Tibial nerve (tissue), 4 donors: ENCODE measurements at places on chromosomes 11 and 22. TPM values are rescaled to one million over a fixed set of nuclear protein-coding genes. Genes with fewer than 3 reads are reported as not detected.

The TEX12 gene
- 2.4 TPM for total RNA-seq

The SYCE3 gene
- not detected for total RNA-seq

- no peaks in the 10 kb centered on the region for H3K27me3 ChIP-seq
- H3K4me3 ChIP-seq: peak overlapping the region; percentile 60
- H3K4me1 ChIP-seq: peaks cover 52% of the 10 kb centered on the region
These were observed 16.6 kb downstream of the CRELD2 start for GRCh38 chr22:49934891-49935557.

DNA sequence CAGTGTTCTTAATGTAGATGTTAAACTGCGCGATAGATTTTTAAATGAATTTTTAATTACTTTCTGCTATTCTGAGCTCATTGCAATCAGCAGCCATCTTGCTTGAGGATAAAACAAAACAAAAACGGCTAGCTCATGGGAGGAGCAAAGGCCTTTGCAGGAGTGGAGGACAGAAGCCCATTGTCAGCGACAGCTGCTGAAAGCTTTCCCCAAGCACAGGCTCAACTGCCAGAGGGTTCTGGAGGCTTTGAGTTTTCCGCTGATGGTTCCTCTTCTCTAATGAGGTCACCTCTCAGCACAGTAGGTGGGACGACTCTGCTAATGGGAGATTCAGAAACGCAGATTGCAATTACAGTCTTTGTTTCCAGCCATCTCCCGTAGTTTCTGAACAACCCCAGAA, 167.1 kb upstream of the TTC12 start:
- no peaks in the 10 kb centered on the region for H3K27me3 ChIP-seq
- H3K36me3 ChIP-seq: no peaks in the 10 kb centered on the region
- H3K4me1 ChIP-seq: no peaks in the 10 kb centered on the region
- peak overlapping the region; percentile 35 for H3K27ac ChIP-seq
- peak overlapping the region; percentile 0 for H3K4me3 ChIP-seq
- DNase-seq: no peak

- H3K36me3 ChIP-seq: no peaks in the 10 kb centered on the region
- H3K27me3 ChIP-seq: no peaks in the 10 kb centered on the region
- H3K4me1 ChIP-seq: no peaks in the 10 kb centered on the region
- no peak for DNase-seq
- no peak overlapping the region for H3K4me3 ChIP-seq
- H3K27ac ChIP-seq: no peak overlapping the region
These were observed 197.8 kb upstream of the SORL1-AS1 start for GRCh38 chr11:121650351-121651256.

The SERPIND1 gene
- 1.2 TPM for total RNA-seq

DNA sequence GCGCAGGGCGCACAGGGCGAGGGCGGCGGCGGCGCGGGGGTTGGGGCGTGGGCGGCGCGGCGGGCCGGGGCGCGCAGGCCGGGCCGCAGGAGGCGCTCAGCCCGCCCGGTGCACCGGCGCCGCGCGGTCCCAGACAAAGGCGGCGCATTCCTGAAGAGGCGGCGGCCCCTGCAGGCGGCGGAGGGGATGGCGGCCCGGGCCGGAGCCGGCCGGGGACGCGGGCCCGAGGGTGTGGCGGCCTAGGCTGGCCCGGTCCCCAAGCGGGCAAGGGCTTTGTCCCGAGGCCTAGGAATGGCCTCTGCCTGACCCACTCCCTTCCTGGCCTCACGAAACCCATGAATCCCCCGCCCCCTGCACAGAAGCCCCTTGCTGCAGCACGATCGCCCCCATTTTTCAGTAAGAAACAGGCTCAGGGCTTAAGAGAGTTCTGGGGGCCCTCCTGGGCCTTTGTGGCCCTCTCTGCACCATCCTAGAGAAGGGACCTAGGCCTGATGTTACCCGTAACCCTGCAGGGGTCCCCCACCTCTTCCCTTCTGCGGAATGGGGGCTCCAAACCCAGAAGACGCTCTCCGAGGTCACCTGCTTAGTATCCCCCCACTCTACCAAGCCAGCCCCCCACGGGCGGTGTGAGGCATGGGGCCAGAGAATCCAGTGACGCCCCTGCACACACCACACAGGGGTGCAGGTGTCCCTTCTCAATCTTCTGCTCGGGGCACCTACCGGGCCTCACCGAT, at the start of gene RTN4R:
TSS of gene RTN4R (minus strand) at position 40 of the 734 bp plus-strand sequence. CDS start 226 bp downstream, outside the sequence.
- H3K4me3 ChIP-seq: peak within 1 kb of the TSS; percentile 59
- no peaks in the 10 kb centered on the region for H3K4me1 ChIP-seq
- H3K27ac ChIP-seq: peak within 1 kb of the TSS; percentile 62
- DNase-seq: peak; percentile 25

DNA sequence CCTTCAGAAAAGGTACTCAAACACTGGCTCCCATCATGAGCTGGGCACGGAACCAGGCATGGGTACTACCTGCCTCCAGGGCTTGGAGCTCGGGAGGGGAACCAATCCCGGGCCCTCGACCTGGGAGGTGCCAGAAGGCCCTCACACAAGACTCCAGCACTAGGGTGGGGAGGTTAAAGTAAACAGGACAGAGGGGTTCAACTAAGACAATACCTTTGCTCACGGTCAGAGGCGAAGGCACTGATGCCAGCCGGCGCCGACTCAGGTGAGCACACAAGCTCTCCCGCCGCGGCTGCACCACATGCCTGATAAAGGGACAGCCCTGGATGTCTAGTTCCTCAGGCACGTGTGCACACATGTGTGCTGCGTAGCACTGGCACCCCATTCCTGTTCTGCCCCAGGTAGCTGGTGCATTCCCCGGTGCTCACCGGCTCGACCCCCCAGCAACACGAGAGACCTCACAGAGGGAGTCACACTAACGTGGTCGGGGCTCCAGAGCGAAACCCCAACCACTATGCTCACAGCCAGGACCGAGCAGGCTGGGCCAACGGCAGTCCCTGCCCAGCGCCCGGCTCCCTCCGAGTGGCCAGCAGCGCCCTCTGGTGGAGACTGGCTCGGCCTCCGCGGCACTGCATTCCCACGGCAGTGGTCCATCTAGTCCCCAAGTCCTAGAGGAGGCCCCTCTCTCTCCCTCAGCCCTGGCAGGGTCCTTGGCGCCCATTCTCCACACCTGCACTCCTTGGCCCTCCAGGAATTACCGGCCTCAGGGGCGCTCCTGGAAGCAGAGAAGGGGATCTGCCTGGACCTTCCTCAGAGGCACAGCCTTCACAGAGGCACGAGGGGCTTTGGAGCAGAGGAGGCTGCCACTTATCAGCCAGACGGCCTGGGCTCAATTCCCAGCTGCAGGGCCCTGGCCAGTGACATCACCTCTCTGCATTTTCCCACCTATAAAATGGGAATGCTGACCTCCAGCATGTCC, 28.8 kb upstream of the MOB2 start:
- peak; percentile 78 for DNase-seq
- peaks cover 3% of the 10 kb centered on the region for H3K36me3 ChIP-seq
- H3K4me3 ChIP-seq: no peak overlapping the region
- no peaks in the 10 kb centered on the region for H3K27me3 ChIP-seq

GRCh38 chr11:77471558-77472193, 2.2 kb downstream of the PAK1 start:
- H3K36me3 ChIP-seq: no peaks in the 10 kb centered on the region
- no peak for DNase-seq
- H3K4me3 ChIP-seq: no peak overlapping the region
- no peak overlapping the region for H3K27ac ChIP-seq

DNA sequence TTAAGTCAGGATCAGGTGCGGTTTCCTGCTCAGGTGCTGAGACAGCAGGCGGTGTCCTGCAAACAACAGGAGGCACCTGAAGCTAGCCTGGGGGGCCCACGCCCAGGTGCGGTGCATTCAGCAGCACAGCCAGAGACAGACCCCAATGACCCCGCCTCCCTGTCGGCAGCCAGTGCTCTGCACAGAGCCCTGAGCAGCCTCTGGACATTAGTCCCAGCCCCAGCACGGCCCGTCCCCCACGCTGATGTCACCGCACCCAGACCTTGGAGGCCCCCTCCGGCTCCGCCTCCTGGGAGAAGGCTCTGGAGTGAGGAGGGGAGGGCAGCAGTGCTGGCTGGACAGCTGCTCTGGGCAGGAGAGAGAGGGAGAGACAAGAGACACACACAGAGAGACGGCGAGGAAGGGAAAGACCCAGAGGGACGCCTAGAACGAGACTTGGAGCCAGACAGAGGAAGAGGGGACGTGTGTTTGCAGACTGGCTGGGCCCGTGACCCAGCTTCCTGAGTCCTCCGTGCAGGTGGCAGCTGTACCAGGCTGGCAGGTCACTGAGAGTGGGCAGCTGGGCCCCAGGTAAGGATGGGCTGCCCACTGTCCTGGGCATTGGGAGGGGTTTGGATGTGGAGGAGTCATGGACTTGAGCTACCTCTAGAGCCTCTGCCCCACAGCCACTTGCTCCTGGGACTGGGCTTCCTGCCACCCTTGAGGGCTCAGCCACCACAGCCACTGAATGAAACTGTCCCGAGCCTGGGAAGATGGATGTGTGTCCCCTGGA, at the start of gene MYO7A:
TSS of gene MYO7A (plus strand) at position 327 of the 772 bp plus-strand sequence. CDS start 2,389 bp downstream, outside the sequence.
- H3K27me3 ChIP-seq: no peaks in the 10 kb centered on the region
- no peaks in the 10 kb centered on the region for H3K36me3 ChIP-seq
- H3K4me1 ChIP-seq: peaks cover 49% of the 10 kb centered on the region
- no peak within 1 kb of the TSS for H3K27ac ChIP-seq
- no peak for DNase-seq
- peak within 1 kb of the TSS; percentile 8 for H3K4me3 ChIP-seq

GRCh38 chr11:121754598-121754997, 301.8 kb upstream of the SORL1-AS1 start:
- H3K27ac ChIP-seq: peak overlapping the region; percentile 21
- H3K4me1 ChIP-seq: no peaks in the 10 kb centered on the region
- no peaks in the 10 kb centered on the region for H3K27me3 ChIP-seq

The UBQLNL gene
- total RNA-seq: 2.3 TPM

DNA sequence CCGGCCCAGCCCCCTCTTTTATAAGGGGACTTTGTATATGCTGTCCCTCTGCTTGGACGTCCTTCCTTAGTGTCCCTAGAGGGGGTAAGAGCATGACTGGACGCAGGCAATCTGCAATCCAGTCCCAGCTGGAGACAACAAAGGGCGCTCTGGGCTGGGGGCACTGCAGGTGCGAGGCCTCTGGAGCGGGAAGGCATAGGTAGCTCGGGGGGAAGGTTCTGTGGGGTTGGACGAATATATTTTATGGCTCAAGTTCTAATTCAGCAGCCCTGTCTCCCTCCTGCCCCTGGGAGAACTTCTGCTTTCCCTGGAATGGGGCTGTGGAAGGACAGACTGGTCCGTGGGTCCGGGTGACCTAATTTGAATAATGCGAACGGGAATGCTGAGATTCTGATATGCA, 40.0 kb downstream of the KCNJ4 start:
- no peaks in the 10 kb centered on the region for H3K27me3 ChIP-seq
- no peak overlapping the region for H3K27ac ChIP-seq
- no peak overlapping the region for H3K4me3 ChIP-seq
- DNase-seq: no peak
- no peaks in the 10 kb centered on the region for H3K36me3 ChIP-seq
- no peaks in the 10 kb centered on the region for H3K4me1 ChIP-seq

The FAM111B gene
- not detected for total RNA-seq

DNA sequence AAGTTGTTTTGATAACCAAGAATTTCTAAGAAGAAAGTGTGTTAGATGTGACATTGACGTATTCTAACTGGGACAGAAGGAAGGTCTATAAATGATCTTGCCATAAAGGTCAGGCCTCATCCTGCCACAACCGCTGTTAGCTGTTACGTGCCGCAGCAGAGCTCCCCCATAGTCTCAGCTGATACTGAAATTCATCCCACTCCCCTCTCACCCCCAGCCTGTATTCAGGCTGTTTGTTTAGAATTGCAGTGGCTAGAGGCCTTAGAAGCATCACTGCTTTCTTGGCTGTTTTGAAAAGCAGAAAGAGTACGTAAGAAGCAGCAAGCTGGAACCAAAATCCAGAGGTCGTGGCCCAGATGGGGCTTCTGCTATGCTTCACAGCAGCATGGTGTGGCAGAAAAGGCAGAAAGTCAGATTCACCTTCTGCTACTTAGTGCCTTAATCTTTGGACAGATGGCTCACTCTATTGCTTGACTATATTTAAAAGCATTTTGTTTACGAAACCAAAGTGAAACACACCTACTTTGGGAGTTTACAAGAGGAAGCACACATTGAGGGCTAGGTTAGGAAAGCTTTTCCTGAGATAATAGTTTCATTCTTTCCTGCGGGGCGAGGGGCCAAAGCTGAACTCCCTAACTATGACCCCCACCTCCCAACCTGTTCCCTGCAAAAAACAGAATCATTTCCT, 950 bp upstream of the LAYN start:
- no peaks in the 10 kb centered on the region for H3K36me3 ChIP-seq
- H3K4me1 ChIP-seq: peaks cover 6% of the 10 kb centered on the region
- peaks cover 3% of the 10 kb centered on the region for H3K27me3 ChIP-seq
- peak overlapping the region; percentile 70 for H3K4me3 ChIP-seq
- no peak for DNase-seq

DNA sequence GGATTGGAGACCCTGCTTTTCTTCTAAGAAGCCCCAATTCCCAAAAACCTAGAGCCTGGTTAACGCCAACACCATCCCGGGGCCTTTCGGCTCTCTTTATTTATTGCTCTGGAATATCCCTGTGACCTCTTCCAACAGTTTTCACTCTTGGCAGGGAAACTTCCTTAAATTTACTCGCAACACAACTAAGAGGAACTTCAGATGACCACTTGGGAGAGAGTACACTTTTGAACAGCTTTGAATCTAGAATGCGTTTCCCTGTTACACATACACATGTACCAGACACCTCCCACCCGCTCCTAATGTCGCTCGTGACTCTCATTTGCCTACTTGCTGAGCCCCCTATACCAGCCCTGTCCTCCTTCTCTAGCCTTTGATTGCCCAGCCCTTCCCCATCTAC, 19.4 kb downstream of the TUBA8 start:
- peaks cover 5% of the 10 kb centered on the region for H3K4me1 ChIP-seq
- H3K27ac ChIP-seq: no peak overlapping the region
- H3K36me3 ChIP-seq: peaks cover 22% of the 10 kb centered on the region
- no peak overlapping the region for H3K4me3 ChIP-seq
- no peaks in the 10 kb centered on the region for H3K27me3 ChIP-seq

DNA sequence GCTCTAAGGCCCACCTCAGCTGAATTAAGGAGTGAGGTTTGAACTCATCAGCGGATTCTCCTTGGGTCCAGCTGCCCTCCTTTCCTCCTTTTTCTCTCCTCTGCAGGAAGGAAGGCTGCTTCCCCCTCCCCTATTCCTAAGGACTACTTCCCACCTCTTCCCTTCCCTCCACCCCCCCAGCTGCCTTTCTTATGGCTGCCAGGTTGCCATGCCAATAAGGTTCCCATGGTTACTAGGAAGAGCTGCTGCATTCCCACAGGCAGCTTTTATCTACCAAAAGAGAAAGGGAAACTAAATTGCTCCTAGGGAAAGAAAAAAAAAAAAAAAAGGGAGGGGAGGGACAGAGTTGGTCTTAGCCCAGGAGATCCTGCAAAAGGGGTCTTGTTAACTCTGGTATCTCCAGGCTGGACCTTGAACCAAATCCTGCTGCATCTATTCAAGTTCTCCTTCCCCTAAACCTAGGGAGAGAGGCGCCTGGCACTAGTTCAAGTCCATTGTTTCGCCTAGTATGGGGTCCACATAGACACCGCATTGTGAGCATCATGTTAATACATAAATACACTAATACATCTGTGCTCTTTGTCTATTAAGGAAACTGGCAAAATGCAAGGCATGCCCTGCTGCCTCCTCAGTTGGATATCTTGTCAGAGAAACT, 21.2 kb upstream of the FEZ1 start:
- H3K27me3 ChIP-seq: no peaks in the 10 kb centered on the region
- H3K27ac ChIP-seq: no peak overlapping the region
- DNase-seq: no peak
- H3K4me1 ChIP-seq: peaks cover 10% of the 10 kb centered on the region

- peaks cover 42% of the 10 kb centered on the region for H3K4me1 ChIP-seq
- no peaks in the 10 kb centered on the region for H3K27me3 ChIP-seq
- DNase-seq: no peak
- no peaks in the 10 kb centered on the region for H3K36me3 ChIP-seq
- H3K27ac ChIP-seq: peak within 1 kb of the TSS; percentile 100
- H3K4me3 ChIP-seq: peak within 1 kb of the TSS; percentile 24
These were observed at the start of gene LPXN for GRCh38 chr11:58575377-58576020. Gene LPXN (minus strand): TSS chr11:58575856. CDS start chr11:58575772, 84 bp downstream.

The DDIAS gene
- total RNA-seq: 1.8 TPM
